Skeletal muscle cell (primary cell): ENCODE measurements at places on chromosomes 2 and 18.
A peak's percentile ranks its signal among the peaks of the same experiment; 100 is the strongest.

GRCh38 chr2:209872675-209873074 is 101.0 kb downstream of the UNC80 start:
- DNase-seq = no peak

GRCh38 chr18:50749945-50750344 is 69.9 kb downstream of the MRO start:
- DNase-seq = no peak

- DNase-seq = no peak
These were observed 57.5 kb downstream of the KDM3A start for GRCh38 chr2:86498468-86499260.

DNA sequence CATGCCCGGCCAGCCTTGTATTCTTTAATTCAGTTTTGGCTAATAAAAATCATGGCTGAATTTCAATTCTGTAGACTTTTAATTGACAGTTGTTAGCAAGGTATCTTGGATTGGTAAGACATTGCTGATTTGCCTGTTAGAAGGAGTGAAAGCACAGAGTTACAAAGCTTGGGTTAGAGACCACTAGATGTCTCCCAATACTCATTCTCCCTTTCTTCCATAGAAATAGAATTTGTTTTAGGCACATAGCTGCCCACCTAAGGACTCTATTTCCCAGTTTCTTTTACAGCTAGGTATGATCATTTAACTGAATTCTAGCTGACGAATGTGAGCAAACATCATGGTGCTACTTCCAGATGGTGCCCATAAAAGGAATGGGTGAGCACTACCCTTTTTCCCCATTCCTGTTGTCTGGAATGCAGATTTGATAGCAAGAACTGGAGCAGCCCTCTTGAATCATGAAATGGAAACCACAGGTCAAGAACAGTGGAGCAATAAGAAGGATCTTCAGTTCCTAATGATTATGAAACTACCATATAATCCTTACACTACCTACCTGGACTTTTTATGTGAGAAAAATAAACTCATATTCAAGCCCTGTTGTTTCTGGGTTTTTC is 17.5 kb downstream of the PECR start:
- DNase-seq = no peak

DNA sequence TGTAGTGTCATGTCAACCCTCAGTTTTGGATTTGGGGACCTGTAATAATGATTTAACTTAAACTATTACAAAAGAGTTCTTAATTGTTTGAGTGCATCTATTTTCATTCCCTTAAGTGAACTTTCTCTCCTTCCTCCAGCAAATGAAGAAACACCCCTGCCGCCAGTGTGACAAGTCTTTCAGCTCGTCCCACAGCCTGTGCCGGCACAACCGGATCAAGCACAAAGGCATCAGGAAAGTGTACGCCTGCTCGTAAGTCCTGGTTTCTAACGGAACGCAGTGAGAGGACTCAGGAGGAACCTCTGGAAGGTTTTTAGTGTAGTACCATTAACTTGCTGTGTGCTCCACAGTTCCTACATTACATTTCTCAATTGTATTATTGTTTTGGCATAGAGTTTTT is 114.2 kb downstream of the ZNF532 start:
- no peak for DNase-seq

GRCh38 chr2:54329482-54330161 is 73.6 kb upstream of the TSPYL6 start:
- DNase-seq = no peak

DNA sequence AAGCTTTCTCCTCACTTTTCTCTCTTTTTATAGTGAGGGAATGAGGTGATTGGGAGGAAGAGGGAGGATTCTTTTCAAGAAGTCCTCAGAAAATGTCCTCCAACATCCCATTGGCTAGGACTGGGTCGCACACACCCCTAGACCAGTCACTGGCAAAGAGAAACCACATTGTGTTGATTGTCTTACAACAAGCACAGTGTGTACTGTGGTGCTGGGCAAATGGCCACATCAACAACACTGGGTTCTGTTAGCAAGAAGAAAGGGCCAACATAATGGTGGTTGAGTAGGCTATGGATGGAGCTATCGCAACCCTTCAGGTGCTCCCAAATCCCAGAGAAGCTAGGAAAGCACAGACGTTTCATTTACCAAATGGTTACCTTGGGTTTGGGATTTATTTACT is 18.7 kb upstream of the PTPN4 start:
- DNase-seq = no peak

- DNase-seq = no peak
These were observed 44.1 kb downstream of the ERBB4 start for GRCh38 chr2:212494418-212495020.

- peak; percentile 38 for DNase-seq
These were observed 1.1 kb upstream of the SPAST start for GRCh38 chr2:32061973-32062861.

GRCh38 chr18:75439348-75439747 is 11.8 kb upstream of the SMIM21 start:
- peak; percentile 22 for DNase-seq

DNA sequence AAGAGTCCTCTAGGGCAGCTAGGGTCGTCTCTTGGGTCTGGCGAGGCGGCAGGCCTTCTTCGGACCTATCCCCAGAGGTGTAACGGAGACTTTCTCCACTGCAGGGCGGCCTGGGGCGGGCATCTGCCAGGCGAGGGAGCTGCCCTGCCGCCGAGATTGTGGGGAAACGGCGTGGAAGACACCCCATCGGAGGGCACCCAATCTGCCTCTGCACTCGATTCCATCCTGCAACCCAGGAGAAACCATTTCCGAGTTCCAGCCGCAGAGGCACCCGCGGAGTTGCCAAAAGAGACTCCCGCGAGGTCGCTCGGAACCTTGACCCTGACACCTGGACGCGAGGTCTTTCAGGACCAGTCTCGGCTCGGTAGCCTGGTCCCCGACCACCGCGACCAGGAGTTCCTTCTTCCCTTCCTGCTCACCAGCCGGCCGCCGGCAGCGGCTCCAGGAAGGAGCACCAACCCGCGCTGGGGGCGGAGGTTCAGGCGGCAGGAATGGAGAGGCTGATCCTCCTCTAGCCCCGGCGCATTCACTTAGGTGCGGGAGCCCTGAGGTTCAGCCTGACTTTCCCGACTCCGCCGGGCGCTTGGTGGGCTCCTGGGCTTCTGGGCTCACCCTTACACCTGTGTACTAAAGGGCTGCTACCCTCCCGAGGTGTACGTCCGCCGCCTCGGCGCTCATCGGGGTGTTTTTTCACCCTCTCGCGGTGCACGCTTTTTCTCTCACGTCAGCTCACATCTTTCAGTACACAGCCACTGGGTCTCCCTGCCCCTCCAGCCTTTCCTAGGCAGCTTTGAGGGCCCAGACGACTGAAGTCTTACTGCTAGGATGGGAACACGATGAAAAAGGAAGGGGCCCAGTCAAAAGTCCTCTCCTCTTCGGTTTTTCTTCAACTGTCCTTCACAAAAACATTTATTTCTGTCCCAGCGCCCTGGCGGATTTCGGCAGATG is 8.1 kb downstream of the SIX2 start:
- DNase-seq = no peak

DNA sequence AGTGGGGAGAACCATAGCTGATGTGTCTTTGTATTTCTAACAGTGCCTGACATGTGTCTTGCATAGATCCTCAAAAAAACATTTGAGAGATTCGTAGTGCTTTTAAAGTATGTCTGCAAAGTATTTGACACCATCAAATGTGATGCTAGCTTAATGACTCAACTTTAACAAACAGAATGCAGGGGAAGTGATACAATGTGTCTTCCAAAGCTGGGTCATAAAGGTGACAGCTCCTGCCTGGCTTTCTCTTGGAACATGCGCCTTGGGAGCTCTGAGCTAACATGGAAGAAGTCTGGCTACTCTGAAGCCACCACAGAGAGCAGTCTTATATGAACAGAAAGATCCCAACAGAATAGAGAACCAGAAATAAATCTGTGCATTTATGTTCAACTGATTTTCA is 78.2 kb downstream of the C1D start:
- DNase-seq = no peak

GRCh38 chr2:168224346-168224745 is 23.0 kb downstream of the STK39 start:
- DNase-seq = no peak

GRCh38 chr2:131045286-131046027 is 47.8 kb downstream of the FAM168B start:
- DNase-seq = no peak

GRCh38 chr2:146209842-146210275 is 1635.0 kb upstream of the ACVR2A start:
- no peak for DNase-seq

DNA sequence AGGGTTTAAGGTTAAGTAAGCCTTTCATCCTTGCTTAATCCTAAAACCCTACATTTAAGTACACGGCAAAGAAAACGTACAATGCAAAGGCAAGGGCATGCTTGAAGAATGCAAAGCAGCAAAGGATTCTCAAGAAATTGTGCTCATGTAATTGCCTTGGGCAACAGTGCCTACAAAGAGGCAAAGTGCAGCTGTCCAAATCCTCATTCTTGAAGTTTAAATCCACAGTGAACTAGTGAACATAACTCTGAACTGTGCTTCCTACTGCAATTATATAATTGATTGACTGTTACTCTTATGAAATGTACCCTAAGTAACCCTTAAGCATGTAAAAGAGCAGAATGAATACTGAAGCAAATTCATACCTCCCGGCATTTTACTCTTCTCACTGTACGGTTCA is 85.4 kb downstream of the MAP3K20 start:
- no peak for DNase-seq

- no peak for DNase-seq
These were observed 26.8 kb upstream of the GPR17 start for GRCh38 chr2:127619203-127619590.

GRCh38 chr18:75250471-75250821 is 39.8 kb downstream of the TSHZ1 start:
- DNase-seq = no peak

DNA sequence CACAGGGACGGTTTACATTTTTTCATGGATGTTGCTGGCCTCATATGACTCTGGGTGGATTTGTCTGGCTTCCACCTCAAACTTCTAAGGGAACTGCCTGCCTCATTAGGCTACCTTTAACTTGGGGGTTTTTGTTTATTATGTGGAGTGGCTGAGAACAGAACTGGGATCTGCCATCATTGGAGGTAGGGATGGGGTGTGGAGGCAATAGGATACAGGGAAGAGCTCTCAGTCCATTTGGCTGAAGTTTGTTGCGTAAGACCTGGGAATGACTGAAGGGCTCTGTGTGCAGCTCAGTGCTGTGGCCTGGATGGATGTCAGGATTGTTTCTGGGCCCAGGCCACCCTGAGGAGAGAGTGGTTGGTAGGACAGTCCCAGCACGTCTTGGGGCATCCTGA is 31.2 kb downstream of the ASB1 start:
- no peak for DNase-seq

- DNase-seq = no peak
These were observed 151.9 kb upstream of the ALKAL2 start for GRCh38 chr2:439556-440402.

GRCh38 chr2:43490252-43490786 is 105.5 kb downstream of the THADA start:
- DNase-seq = no peak

DNA sequence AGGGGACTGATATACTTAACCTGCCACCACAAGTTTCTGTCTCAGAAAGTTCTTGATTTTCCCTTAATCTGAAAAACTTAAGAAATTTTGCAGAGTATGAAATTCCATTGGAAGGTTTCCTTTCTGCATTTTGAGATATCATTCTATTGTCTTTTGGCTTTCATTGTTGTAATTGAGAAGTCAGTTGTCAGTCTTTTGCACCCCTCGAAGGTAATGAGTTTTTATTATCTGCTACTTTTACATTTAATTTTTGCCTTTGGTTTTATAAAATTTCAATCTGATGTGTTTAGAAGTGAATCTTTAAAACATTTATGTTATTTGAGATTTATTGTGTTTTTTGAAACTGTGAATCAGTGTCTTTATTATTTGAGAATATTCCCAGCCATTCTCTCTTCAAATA is 4.8 kb upstream of the IL36A start:
- no peak for DNase-seq

DNA sequence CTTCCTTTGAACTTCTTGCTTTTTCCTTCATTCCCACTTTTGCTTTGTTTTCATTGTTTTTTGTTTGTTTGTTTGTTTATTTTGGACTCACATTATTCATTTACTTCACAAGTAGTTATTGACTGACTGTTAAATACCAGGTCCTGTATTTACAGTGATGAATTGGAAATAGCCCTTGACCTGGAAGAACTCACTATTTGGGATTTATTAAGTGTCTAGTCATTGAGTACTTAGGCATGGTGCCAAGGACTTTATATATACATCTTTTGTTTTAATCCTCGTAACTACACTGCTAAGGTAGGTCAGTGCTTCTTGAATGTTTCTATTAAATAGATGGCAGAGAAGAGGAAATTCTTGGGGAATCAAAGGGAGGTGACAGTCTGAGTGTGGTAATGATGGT is 11.1 kb downstream of the SPOPL start:
- DNase-seq = no peak

- DNase-seq = no peak
These were observed 88.0 kb downstream of the LTBP1 start for GRCh38 chr2:33034784-33035183.

DNA sequence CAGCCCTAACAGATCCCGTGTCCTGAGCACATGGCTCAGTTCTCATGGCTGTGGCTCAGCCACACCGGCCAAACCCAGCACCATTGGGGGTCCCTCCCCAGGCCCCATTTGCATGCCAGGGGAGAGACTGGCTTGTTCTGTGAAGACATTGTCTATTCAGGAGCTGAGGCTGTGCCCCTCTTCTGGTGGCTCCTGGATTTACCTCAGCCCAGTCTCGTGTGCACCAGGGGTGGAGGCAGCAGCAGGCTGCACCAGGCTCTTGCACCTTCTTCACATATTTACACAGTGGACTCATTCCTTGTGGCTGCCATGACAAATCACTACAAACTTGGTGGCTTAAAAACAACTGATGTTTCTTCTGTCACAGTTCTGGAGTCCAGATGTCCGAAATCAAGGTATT is 92.4 kb upstream of the ITGA6 start:
- DNase-seq = no peak

DNA sequence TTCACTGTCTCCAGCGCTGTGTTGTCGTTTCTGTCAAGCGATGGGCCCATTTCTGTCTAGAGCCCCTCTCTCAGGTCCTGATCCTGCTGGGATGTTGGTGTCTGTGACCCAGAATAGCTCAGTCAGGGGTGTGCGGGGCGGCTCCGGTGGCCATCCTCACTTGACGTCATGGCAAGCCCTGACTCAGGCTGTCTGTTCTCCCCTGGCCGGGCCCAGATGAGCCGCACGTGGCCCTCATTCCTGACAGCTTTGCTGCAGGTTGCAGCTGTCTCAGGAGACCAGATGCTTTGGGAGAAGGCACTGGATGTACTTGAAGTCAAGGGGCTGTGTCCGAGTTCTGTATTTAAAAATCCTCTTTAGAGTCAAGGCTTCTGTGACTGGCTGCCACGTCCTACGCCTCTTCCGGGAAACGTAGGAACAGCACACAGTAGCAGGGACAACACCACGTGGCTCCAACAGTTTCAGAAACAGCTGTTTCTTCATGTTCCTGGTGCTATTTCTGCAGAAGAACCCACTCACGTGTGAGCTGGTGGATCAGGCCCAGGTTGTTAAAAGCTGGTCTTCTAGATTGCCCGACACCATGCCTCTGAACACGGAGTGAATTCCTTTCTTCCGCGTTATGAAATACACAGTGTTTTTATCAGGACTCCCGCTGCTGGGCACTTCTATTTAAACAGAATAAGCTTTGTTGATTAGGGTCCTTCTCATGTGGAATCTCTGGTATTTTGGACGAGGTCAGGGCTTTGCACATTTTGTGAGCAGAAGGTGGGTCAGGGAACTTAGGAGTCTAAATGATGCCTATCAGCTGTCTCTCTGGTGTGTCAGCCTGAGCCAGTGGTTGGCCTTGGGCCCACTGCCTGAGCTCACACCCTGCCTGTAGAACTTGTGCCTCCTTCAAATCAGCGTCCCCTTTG is 28.3 kb upstream of the NTSR2 start:
- peak; percentile 78 for DNase-seq

GRCh38 chr2:71220743-71221142 is 6.2 kb downstream of the PAIP2B start:
- no peak for DNase-seq
